ENCODE measurements at places on chromosomes 6 and 20.

DNA sequence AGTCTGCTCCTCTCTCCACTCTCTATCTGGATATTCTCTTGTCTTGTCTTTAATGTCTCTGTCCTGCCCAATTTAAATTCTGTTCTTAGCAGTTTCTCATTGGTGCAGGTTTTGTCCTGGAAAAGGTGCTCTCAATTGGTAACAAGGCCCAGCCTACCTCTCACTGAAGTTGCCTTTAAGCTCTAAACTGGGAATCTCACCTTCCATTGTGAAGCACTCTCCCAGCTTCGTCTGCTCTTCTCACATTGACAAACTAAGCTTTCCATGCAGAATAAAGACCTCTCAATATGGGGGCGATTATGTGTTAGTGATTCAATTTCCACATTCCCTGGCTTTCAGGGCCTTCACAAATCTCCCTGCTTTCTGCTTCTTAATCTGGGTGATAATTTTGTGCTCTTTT is 1712.2 kb downstream of the GRIK2 start:
- no peak for DNase-seq

DNA sequence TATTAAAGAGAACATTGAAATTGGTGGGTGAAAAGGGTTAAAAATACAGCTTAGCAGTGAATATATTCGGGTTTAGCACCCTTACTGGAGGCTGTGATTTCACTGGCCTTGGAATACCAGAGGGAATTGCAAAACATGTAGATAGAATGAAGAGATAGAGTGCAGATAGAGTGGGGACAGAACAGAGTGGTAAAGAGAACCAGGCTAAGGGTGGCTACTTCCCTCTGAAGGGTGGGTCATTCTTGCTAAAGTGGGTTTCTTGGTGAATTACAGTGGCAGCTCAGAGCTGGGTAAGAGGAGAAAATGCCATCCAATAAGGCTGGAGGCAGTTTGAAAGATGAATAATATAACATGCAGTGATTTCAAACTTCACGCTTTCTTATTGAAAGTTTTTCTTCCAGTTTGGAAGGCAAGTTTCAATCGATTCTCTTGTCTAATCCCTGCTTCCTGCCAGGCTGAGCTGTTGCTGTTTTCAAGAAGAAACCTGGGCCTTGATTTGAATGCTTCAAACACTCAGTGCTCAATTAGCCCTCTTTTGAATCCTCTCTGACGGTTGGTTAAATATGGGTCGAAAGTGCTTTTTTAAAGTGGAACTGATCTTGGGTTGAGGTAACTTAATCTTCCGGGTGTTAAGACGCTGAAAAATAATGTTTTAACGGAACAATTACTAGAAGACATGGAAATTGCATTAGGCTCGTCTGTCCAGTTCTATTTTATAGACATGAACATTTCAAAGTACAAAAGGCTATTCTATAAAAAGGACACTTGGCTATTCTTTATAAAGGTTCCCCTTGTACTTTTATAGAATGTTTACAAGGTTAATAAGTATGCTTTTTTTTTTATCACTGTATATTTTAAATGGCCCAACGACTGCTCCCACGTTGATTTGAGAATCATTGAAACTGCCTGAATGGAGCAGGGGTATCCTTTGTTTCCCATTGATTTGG is 203.3 kb downstream of the BCAS1 start:
- no peak for DNase-seq

- no peak for DNase-seq
Observed at GRCh38 chr6:68127074-68127473, 508.0 kb upstream of the ADGRB3 start.

DNA sequence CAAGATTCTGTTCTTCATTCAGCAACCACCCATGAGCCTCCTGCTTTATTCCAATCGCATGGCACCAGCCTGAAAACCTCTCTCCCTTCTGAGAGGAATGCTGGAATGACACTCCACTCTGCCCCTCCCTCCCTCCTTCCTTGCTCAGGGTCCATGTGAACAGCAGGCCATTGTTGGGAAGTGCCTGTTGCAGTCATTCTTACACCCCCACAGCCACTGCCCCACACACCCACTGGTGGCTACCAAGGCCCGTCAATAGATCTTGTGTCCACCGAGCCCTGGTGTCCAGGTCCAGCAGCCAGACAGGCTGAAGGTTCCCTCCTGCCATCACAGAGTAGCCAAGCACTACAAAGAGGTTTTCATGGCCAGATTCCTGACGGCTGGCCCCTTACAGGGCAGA is 6.5 kb downstream of the PDRG1 start:
- no peak for DNase-seq

- no peak for DNase-seq
Observed at GRCh38 chr6:90199900-90200299, 96.7 kb downstream of the BACH2 start.

DNA sequence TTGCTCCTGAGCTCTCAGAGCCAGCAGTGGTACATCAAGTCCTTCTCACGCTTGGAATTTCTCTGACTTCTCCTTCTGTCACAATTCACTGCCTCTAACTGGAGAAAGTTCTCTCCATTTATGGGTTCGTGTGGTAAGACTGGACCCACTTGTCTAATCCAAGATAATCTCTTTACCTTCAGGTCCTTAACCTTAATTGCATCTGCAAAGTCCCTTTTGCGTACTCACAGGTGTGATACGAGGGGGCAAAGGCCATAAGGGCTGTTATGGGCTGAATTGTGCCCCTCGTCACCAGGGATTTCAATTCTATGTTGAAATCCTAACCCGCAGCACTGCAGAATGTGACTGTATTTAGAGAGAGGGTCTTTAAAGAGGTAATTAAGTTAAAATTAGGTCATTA is 27.5 kb upstream of the TBC1D22B start:
- DNase-seq = no peak

DNA sequence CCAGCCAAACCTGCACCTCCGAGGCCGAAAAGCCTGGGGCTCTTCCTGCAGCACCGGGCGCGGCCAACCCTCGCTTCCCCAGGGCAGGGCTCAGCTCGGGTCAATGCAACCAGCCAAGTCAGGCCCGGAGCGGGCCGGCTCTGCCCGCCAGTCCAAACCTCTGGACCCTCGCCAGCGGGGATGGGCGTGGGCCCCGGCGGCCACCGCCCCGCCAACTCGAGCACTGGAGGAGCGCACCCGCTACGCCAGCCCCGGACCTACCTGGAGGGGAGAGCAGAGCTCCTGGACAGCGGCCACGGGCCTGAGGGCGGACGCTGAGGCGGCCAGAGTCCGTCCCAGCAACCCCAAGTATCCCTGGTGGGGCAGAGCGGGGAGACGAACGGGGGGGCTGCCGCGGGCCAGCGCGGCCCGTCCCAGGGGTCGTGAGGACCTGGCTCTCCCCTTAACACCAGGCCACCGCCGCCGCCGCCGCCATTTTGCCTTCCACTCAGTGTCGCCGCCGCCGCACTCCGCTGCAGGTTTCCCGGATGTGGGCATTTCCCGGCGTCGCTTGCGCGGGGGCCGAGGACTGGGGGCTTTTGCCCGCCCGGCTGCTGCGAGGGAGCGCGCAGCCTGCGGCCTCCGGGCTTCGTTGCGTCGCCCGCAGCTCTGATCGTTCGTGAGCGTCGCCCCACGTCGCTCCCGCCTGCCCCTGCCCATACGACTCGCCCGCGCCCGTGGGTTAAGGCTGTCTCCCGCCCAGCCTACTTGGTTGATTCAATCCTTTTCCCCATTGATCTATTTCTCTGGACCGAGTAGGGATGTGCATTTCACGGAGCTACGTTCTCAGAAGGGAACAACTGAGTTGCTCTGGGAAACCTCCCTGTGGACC is at the start of gene LATS1:
LATS1 (minus strand) TSS at position 514 of the 871 bp plus-strand sequence. CDS start 15,975 bp downstream, outside the sequence.
- DNase-seq = peak; percentile 77

DNA sequence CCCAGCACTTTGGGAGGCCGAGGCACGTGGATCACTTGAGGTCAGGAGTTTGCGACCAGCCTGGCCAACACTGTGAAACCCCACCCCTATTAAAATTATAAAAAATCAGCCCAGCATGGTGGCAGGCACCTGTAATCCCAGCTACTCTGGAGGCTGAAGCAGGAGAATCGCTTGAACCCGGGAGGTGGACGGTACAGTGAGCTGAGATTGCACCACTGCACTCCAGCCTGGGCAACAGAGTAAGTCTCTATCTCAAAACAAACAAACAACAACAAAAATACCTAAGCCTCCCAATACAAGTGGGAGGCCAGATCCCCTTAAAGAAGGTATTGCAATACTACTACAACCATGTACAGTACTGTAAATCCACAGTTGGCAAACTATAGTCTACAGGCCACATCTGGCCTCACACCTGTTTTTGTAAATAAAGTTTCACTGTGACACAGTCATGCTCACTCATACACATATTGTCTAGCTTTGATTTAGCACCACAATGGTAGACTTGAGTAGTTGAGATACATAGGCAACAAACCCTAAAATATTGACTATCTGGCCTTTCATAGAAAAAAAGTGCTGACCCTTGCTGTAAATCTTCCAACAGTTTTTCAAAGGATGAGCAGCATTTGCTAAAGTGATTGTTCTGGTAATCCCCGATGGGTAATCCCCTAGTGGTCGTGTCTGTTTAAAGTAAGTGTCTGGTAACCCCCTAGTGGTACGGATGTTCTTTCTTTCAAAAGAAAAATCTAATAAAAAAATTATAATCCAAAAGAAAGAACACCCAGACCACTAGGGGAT is 202.0 kb downstream of the RNGTT start:
- DNase-seq = no peak

GRCh38 chr6:139473231-139473701 is 98.8 kb upstream of the CITED2 start:
- no peak for DNase-seq

DNA sequence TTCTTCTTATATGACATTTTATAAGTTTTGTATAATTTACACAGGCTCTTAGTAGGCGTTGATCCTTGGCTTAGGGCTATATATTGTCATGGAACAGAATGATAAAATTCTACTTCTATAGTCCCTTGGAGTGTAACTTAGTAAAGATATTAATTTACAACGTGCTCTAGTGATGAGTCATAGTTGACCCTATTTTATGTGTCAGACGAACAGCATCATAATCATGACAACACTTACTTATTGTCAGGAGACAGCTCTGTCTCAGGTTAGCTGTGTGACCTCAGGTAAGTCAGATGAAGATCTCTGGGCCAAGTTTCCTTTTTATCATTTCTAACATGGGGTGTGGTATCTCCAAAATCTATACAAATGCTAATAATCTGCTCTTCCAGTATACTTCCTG is 473.5 kb downstream of the UTRN start:
- peak; percentile 16 for DNase-seq

GRCh38 chr6:167906899-167907298 is 80.2 kb downstream of the AFDN start:
- peak; percentile 25 for DNase-seq

DNA sequence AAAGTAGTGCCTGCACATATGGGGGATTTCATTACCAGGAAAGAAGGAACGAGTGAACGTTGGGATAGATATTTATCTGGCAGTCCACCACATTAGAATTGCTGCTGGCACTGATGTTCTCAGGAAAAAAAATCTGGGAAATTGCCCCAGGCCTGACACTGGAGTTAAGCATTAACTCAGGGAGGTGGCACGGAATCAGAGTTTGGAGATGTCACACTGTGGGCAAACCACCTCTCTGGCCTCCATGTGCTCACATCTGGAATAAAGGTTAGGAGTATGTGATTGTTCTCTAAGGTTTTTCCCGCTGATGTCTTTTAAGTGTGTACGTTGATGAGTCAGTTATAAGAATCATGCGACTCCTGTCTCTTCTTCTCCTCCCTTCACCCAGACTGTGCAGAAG is 7.9 kb downstream of the TGM3 start:
- no peak for DNase-seq

GRCh38 chr20:25039697-25040437 is 18.1 kb downstream of the ACSS1 start:
- no peak for DNase-seq

- DNase-seq = peak; percentile 51
Observed at GRCh38 chr6:4936681-4937041, 67.2 kb downstream of the RPP40 start.

- no peak for DNase-seq
Observed at GRCh38 chr6:100846276-100846675, 34.9 kb downstream of the ASCC3 start.

- DNase-seq = no peak
Observed at GRCh38 chr20:56217829-56218228, 30.7 kb upstream of the MC3R start.

DNA sequence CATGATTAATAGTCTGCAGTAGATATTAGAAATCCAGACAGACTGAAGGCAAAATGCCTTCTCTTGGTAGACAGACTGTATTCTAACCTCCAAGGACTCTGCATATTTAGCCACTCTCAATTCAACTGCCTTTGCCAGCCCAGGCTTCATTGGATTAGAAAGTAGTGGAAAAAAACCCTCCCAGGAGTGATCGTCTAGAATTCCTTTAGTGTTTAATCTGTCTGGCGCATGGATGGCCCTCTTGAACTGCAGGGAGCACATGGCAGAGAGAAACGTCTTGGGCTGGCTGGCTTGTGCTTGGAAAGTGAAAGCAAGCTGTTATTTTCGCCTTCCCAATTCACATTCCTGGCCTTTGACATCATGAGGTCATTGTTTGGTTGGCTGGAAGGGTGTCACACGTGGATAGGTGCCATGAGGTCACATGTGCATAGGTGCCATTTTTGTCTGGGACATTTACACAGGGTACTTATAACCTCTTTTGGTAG is 30.9 kb upstream of the NEDD9 start:
- DNase-seq = peak; percentile 79

DNA sequence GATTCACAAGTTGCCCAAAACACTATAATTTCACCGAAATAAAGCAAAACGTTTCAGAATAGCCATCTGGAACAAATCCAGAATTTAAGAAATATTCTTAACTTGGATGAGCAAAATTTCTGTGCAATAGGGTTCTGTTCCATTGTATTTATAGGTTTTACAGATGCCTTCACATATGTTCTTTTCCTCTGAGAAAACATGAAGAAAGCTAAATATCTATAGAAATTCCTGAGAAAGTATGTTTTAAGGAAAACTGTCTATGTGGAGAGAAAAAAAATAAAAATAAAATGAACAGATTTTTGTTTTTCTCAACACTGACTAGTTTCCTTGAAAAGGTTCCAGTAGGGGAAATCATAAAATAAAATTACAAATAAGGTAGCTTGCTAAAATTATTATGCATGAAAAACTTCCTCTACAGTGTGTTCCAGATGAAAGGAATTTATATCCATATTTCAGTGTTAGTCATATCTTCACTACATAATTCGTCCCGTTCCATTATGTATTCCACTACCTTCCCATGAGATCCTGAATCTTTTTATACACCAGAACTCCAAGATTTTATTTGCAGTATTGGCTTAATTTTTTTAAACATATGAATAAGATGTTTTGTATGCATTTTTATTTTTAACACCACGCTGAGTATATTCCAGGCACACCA is 42.4 kb upstream of the TMX4 start:
- no peak for DNase-seq
